Ovary (tissue), 10 donors: ENCODE measurements at places on chromosomes 7 and 10. TPM values are rescaled to one million over a fixed set of nuclear protein-coding genes. Genes with fewer than 3 reads are reported as not detected.

The DRGX gene
- not detected for total RNA-seq

The VIPR2 gene
- total RNA-seq = 10.8 TPM

The PRSS2 gene
- total RNA-seq = 41.5 TPM

The LEP gene
- total RNA-seq = not detected

The CPED1 gene
- total RNA-seq = 84.4 TPM

The RELN gene
- total RNA-seq = 1.9 TPM

The DLX5 gene
- total RNA-seq = 7.9 TPM

DNA sequence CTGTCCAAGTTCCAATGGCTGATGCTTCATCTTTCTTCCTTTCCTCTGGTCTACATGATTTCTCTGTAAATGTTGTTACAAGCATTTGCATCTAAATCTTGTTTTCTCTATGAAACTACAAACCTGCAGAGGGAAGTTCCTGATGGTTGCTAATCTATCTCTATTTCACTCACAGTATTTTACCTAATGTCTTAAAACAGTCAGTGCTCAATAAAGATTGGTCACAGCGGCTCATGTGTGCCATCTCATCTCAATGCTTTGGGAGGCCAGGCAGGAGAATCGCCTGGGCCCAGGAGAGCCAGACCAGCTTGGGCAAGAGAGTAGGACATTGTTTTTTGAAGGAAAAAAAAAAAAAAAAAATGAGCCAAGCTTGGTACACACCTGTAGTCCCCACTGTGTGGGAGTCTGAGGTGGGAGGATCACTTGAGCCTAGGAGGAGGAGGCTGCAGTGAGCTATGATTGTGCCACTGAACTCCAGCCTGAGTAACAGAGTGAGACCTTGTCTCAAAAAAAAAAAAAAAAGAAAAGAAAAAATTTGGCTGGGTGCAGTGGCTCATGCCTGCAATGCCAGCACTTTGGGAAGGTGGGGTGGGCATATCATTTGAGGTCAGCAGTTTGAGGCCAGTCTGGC is 71.3 kb upstream of the ARMC3 start:
- DNase-seq = no peak
- H3K36me3 ChIP-seq = no peaks in the 10 kb centered on the region
- no peak overlapping the region for H3K27ac ChIP-seq

DNA sequence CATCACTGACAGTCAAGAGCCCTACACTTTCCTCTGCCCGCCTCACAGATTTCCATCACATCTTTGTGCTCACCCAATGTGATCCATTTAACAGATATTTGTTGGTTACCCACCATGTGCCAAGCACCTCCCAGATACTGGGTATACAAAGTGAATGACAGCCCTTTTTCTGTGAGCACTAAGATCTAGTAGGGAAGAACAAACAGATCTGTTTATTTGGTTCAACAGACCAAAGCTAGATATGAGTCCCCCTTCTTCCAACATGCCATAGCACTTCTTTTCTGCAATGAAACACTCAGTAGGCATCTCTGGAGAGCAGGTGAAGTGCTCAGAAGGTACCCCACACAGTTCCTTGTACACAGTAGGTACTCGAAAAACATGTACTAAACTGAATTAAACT is 101.4 kb downstream of the HIPK2 start:
- no peak overlapping the region for H3K4me3 ChIP-seq
- H3K27me3 ChIP-seq = no peaks in the 10 kb centered on the region
- DNase-seq = no peak
- no peak overlapping the region for H3K27ac ChIP-seq

DNA sequence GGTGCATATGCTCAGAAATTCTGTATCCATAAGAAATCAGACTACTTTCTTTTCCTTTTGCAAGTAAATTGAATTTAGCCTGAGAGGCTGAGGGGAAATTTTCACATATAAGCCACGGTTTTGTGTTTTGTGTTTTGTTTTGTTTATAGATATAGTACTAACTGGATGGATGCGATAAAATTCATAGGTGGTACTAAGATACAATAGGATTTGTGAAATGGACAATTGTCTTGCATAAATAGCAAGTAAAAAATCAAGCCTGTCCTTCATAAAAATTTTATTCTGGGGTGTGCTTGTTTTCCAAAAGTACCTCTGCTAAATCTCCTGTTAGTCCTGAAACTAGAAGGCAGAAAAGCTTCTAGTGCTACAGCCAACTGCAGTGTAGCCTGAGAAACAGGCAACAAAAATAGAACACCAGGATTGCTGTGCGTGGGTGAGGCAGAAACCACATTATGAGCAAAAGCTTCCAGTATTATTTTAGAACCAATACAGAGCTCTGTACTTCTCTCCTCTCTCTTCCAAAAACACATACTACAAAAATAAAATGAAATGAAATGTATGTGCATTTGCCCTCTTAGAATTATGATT is 634 bp upstream of the HDAC9 start:
- H3K27ac ChIP-seq = no peak overlapping the region
- no peaks in the 10 kb centered on the region for H3K36me3 ChIP-seq
- H3K4me1 ChIP-seq = no peaks in the 10 kb centered on the region
- H3K4me3 ChIP-seq = peak overlapping the region; percentile 42
- DNase-seq = no peak

DNA sequence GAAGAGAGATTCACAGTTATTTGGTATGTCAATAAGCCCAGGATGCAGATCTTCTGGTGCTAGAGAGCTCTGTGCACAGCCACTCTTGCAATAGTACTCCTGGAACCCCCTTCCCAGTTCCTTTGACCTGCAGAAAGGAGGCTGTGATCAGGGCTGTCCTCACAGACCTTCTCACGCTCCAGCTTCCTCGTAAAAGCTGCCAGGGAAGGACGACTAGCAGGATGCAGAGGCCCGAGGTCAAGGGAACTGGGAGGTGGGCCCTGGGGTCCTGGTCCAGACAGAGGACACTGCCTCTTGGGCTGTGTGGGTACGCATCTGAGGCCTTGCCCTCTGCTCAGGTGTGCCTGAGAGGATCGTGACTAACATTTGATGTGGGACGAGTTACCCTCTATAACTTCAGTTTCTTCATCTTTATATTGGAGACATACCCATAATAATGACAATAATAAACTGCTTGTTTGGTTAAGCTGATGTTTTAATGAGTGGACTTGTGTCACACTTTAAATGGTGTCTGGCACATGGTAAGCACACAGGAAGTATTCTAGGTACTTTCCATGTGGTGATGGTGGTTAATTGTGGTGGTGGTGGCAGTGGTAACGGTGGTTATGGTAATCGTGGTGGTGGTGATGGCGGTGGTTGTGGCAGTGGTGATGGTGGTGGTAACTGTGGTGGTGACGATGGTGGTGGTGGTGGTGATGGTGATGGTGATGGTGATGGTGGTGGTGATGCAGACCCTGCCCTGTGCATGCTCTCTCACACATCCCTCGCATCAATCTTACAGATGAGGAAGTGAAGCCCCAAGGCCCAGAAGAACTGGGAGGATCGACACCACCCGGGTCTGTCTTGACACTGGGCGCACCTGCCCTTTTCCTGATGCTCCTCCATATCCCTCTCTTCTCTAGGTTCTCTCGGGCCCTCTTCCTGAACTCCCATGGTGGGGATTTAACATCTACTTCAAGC is 235.2 kb upstream of the GRB10 start:
- H3K36me3 ChIP-seq = no peaks in the 10 kb centered on the region
- H3K4me3 ChIP-seq = no peak overlapping the region
- no peak overlapping the region for H3K27ac ChIP-seq
- DNase-seq = no peak
- H3K27me3 ChIP-seq = no peaks in the 10 kb centered on the region

- no peak overlapping the region for H3K4me3 ChIP-seq
- peaks cover 3% of the 10 kb centered on the region for H3K4me1 ChIP-seq
- no peaks in the 10 kb centered on the region for H3K36me3 ChIP-seq
- H3K27me3 ChIP-seq = no peaks in the 10 kb centered on the region
Observed at GRCh38 chr10:86801995-86802394, 45.6 kb downstream of the BMPR1A start.

- no peak overlapping the region for H3K4me3 ChIP-seq
- no peaks in the 10 kb centered on the region for H3K4me1 ChIP-seq
- no peak overlapping the region for H3K27ac ChIP-seq
- DNase-seq = no peak
- H3K36me3 ChIP-seq = no peaks in the 10 kb centered on the region
Observed at GRCh38 chr10:130403153-130404075, 267.2 kb downstream of the GLRX3 start.

GRCh38 chr7:30382607-30383006 is 96.0 kb downstream of the NOD1 start:
- H3K36me3 ChIP-seq = no peaks in the 10 kb centered on the region
- H3K27ac ChIP-seq = no peak overlapping the region
- H3K4me3 ChIP-seq = no peak overlapping the region
- no peak for DNase-seq
- H3K4me1 ChIP-seq = no peaks in the 10 kb centered on the region

GRCh38 chr10:68756766-68757165 is 35.7 kb downstream of the CCAR1 start:
- H3K4me1 ChIP-seq = no peaks in the 10 kb centered on the region
- no peaks in the 10 kb centered on the region for H3K36me3 ChIP-seq
- H3K4me3 ChIP-seq = no peak overlapping the region

GRCh38 chr7:152131981-152132494 is 106.6 kb downstream of the GALNT11 start:
- no peak for DNase-seq
- H3K4me3 ChIP-seq = no peak overlapping the region
- H3K4me1 ChIP-seq = peaks cover 1% of the 10 kb centered on the region
- no peaks in the 10 kb centered on the region for H3K36me3 ChIP-seq

- no peak overlapping the region for H3K27ac ChIP-seq
- no peaks in the 10 kb centered on the region for H3K27me3 ChIP-seq
- H3K4me3 ChIP-seq = no peak overlapping the region
- DNase-seq = no peak
Observed at GRCh38 chr7:112331492-112331891, 118.8 kb upstream of the IFRD1 start.

DNA sequence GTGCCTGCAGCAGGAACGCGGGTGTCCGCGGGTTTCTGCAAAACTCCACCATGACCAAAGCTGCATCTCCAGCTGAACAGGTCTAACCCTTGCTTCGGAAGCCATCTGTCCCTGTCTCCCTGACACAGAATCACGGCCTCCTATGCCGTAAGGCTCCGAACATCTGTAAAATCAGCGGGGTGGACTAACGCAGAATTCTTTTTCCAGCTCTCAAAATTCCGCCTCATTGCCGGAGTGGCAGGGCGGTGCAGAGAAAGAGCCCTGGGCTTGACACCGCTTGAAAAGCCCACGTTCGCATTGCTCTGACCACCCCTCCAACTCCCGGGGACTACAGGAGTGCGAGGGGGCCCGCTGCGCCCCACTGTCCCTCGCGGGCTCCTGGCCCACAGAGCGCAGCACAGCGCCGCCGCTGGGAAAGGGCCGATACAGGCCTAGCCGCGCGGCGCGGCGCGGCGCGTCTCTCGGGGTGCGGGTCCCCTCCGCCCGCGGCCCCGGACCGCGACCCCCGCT is 409 bp downstream of the DNMBP start:
- no peak for DNase-seq
- no peaks in the 10 kb centered on the region for H3K36me3 ChIP-seq
- H3K27ac ChIP-seq = peak overlapping the region; percentile 62
- H3K4me1 ChIP-seq = peaks cover 9% of the 10 kb centered on the region
- no peaks in the 10 kb centered on the region for H3K27me3 ChIP-seq

DNA sequence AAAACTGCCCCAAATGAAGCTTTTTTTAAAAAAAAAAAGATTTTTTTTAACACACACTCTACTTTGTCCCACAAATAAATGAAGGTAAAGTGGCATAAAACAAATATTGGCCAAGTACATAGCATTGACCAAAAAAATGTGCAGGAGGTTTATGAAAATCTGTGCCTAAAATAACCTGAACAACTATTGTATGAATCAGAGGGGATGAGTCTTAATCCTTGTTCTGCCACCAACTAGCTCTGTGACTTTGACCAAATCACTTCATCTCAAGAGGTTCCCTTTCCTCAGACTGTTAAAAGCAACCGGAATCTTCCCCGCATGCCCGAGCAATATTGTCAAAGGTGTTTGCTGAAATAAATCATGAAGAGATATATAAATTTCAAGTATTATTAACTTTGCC is 150.4 kb upstream of the NEBL start:
- H3K36me3 ChIP-seq = no peaks in the 10 kb centered on the region
- DNase-seq = no peak
- H3K27ac ChIP-seq = no peak overlapping the region
- H3K4me3 ChIP-seq = no peak overlapping the region
- H3K27me3 ChIP-seq = no peaks in the 10 kb centered on the region
- no peaks in the 10 kb centered on the region for H3K4me1 ChIP-seq

GRCh38 chr10:93431361-93431760 is 50.8 kb downstream of the MYOF start:
- peaks cover 11% of the 10 kb centered on the region for H3K4me1 ChIP-seq
- DNase-seq = no peak
- no peaks in the 10 kb centered on the region for H3K36me3 ChIP-seq

DNA sequence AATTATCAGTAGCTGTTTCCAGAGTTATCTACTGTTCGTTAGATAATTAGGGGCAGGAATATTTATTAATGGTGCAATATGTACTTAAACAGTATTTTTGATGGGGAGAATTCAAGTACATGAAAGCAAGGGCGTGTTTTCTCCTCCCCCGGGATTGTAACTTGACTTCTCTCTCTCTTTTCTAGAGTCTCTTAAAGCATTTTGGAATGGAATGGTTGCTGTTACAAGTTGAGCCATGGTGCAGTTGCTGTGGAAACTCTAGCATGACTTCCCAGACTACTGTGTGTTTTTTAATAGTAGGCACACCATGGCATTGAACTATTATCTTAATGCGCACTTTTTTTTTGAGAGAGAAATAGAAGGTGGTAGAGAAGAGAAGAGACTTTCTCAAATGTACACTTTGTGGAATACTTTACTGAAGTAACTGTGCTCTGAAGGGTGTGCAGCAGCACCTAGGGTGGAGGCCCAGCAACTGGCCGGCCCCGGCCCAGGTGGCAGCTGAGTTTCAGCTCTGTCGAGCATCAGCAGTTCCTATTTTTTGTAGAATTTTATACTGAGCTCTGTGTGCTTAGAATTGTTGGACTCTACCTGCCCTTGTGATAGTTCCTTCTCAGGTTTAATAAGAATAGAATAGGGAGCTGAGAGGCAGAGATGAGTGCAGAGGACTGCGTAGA is 64.4 kb downstream of the CCNY start:
- no peak overlapping the region for H3K27ac ChIP-seq
- no peak overlapping the region for H3K4me3 ChIP-seq
- no peak for DNase-seq
- H3K27me3 ChIP-seq = no peaks in the 10 kb centered on the region
